ENCODE measurements at places on chromosomes 6 and 20.

- no peak for DNase-seq
Observed at GRCh38 chr6:52726741-52727535, 36.3 kb downstream of the GSTA2 start.

DNA sequence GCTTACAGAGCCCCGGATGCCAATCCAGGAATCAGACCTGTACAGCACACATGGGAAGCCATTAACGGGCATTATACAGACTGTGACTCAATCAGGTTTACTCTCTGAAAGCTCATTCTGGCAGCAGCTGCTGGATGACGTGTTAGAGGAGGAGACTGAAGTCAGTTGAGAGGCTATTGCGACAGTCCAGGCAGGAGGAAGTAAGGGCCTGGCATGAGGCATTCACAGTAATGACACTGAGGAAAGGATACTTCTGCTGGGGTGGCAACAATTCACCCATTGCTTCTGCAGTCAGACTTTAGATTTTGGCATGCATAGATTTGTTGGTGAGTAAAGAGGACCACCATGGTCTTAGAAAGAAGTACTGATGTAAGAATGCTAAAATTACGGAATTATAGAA is 151.0 kb upstream of the HEY2 start:
- DNase-seq, result no peak

DNA sequence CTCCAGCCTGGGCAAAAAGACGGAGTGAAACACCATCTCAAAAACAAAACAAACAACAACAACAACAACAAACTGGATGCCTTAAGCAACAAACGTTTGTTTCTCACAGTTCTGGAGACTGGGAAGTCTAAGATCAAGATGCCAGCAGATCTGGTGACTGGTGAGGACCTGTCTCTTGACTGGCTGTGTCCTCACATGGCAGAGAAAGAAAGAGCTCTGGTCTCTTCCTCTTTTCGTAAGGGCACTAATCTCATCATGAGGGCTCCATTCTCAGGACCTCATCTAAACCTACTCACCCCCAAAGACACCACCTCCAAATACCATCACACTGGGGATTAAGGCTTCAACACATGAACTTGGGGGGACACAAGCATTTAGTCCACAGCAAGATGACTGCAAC is 13.5 kb upstream of the GFOD1 start:
- no peak for DNase-seq

DNA sequence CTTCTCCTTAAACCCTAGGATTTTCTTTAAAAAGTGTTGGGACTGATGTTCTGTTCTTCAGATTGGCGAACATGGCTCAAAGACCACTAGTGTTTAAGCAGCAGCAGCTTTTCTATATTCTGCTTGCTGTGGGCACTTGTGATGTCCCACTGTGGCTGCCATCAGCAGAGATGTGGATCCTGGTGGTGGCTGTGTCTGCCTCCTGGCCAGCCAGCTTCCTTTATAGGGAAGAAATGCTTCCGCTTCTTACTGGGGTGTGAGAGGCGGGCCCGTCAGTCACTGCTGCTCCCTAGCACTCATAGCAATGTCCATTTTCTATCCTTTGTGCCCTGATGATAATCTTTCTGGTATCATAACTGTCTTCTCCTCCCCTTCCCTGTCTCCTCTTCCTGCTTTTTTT is 66.7 kb upstream of the ESR1 start:
- DNase-seq, result no peak

DNA sequence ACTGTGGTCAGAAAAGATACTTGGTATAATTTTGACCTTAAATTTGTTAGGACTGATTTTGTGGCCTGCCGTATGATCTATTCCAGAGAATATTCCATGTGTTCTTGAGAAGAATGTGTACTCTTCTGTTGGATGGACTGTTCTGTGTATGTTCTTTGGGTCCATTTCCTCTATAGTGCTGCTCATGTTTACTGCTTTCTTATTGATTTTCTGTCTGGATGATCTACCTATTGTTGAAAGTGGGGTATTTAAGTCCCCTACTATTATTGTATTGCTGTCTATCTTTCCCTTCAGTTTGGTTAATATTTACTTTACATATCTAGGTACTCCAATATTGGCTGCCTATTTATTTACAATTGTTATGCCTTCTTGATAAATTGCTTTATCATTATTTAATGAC is 298.4 kb downstream of the BCKDHB start:
- no peak for DNase-seq

DNA sequence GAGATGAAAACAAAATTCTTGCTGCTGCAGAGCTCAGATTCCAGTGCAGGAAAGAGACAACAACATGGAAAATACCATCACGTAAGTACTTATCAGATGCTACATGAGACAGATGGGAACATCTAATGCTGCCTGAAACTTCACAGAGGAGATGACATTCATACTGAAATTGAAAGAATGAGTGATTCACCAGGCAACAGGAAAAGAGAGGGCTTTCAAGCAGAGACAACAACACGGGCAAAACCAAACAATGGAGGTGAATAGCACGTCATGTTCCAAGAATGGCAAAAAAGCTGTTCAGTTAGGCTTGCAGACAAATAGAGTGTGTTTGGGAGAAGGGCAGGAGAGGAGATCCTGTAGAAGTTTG is 39.3 kb downstream of the GTF2H5 start:
- peak; percentile 52 for DNase-seq

DNA sequence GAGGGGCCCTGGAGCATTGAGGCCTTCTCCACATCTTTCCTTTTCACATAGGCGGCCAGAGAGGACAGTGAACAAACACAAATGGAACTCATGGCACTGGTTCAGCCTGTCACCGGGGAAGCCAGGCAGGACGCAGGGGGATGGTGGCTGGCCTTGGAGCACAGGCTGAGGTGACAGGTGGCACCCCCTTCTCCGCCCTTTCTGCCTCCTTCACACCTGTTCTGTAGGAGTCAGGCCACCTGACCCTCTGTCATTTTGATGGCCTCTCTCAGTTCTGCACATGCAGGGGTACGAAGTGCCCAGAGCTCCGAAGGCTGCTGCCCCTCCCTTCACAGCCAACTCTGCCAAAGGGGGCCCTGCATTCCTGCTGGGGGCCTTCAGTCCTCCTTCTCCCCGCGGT is 60.8 kb downstream of the CD40 start:
- no peak for DNase-seq

GRCh38 chr6:52512199-52512598 is 64.7 kb downstream of the TRAM2 start:
- no peak for DNase-seq

GRCh38 chr6:116444092-116444491 is 17.1 kb upstream of the CALHM6 start:
- DNase-seq, result no peak

DNA sequence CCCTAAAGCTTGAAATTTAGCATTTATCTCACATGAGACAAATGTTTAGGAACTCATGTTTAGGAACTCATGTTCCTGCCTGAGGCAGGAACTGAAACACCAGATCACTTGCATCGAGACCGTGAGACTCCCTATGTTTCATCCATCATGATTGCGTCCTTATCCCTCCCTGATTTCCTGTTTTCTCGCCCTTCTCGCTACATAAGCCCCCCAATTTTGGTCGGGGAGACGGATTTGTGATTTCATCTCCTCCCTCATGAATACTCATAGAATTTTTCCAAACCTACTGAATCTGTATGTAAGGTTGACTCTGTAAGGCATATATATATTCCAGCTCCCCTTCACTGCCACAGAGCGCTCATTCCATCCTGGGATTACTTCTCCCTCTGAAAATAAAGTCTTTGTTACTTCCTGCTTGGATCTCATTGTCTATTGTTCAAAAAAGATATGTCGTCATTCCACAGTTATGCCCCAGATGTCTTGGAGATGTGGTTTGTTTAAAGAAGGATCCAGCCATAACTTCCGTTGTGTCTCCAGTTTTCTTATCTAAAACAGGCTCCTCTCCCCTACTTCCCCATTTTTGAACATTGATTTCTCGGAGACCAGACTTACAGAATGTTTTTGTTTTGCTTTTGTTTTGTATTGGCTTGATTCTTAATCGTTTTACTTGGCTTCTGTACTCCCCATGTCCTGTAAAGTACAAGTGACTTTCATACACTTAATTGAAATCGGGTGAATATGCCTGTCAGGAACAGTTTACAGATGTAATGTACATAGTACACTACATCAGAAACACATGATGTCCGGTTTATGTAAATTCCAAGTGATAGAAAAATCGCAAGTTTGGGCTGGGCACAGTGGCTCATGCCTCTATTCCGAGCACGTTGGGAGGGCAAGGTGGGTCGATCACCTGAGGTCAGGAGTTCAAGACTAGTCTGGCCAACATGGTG is 118.7 kb downstream of the HFE start:
- DNase-seq, result no peak

GRCh38 chr20:34047917-34048316 is 54.2 kb downstream of the RALY start:
- no peak for DNase-seq

- DNase-seq, result no peak
Observed at GRCh38 chr6:118952683-118953082, 17.7 kb upstream of the MCM9 start.

DNA sequence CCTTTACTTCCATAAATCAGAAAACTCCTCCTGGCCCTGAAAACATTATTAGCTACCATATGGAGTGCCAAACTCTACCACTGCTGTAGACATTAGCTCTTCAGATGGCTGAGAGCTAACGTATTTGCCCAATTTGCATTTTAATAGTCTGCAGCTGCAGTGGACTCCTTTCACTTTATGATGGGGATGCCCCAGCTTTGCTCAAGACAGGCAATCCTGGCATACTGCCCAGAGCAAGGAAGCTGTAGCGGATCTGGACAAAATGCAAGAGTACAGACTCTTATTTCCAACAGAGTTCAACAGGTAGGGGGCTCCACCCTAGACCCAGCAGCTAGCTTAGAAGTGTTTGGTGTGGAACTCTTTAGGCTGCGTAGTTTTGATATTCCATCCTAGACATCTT is 246.7 kb downstream of the FOXC1 start:
- no peak for DNase-seq

DNA sequence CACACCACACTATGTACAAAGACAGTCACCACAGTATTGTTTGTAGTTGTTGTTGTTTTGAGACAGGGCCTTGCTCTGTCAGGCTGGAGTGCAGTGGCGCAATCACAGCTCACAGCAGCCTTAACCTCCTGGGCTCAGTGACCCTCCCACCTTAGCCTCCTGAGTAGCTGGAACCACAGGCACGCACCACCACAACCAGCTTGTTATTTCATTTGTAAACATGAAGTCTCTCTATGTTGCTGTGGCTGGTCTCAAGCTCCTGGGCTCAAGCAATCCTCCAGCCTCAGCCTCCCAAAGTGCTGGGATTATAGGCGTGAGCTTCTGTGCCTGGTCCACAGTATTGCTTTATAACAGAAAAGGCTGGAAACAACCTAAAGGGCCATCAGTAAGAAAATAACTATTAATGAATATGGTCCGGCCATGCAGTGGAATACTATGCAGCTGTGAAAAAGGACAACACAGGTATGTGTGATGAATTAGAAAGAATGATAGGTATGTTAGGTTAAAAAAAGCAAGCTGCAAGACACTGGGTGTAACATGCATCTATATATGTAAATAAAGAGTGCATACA is 30.0 kb upstream of the PTGIS start:
- DNase-seq, result no peak

- DNase-seq, result no peak
Observed at GRCh38 chr20:48007351-48007750, 222.1 kb upstream of the SULF2 start.

GRCh38 chr6:15434263-15434662 is 188.4 kb downstream of the JARID2 start:
- no peak for DNase-seq

GRCh38 chr20:17798601-17799000 is 98.8 kb downstream of the BANF2 start:
- no peak for DNase-seq

- no peak for DNase-seq
Observed at GRCh38 chr20:62704341-62704948, 4.2 kb upstream of the NTSR1 start.

DNA sequence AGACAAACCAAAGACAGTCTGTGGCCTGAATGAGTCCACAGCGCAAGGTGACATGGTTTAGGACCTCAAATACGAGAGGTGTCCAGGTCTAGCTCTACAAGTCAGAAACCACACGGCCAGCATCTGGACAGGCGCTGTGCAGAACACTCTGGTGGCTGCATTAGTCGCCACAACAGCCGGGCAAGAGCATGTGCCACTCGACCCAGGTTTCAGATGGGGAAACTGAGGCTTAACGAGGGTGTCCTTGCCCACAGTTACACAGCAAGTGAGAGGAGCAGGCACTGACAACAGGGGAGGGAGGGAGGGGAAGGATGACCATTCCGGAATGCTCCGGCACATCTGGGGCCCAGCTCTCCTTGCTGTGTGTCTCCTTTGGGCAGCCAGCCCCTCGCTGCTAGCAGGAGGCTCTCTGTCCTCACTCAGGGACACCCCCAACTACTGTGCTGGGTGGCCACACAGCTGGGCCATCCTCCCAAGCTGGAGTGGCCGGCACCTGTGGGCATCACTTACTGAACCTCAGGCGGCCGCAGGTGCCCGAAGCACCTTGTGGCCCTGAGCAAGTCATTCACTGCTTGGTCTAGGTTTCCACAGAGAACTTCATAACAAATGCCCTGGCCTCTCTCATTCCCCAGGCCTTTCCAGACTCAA is 6.6 kb downstream of the DLL1 start:
- no peak for DNase-seq

- DNase-seq, result no peak
Observed at GRCh38 chr6:20943040-20943627, 408.9 kb downstream of the CDKAL1 start.

- no peak for DNase-seq
Observed at GRCh38 chr6:12601881-12602280, 114.7 kb upstream of the PHACTR1 start.

GRCh38 chr6:1043458-1043836 is 268.5 kb upstream of the FOXQ1 start:
- no peak for DNase-seq

DNA sequence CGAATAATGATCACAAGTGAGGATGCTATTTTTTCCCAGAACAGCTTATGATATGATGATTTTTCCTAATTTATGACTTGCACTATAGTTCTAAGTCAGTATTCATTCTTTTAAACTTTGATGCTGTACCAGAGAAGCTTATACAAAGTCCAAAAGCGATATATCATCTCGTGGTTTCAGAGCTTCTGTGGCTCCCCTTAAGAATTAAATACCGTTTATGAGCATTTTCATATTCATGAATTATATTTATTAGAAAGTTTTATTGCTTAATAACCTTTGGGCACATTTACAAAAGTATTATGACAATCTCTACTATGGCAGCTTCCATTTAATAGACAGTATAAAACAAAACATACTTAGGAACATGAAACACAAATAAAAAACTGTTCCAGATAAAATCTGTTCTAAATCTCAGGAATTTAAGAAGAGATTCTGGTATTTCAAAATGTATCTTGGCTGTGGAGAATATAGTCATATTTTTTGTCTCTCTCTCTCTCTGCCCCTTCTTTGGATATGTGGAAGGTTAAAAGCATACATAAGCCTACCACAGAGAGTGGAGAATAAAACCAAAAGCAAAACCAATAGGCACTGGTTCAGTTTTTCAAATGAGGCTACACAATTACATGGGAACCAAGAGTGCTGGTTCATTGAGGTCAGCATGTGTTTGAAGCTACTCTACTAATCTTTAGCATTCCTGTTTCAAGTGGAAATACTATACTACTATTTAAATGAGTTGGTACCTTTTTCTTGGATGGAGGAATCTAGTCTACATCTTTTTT is 884.5 kb upstream of the GJE1 start:
- no peak for DNase-seq

GRCh38 chr20:48414786-48415185 is 413.0 kb downstream of the PREX1 start:
- DNase-seq, result no peak
